ENCODE measurements at places on chromosomes 1 and 21. TPM values are rescaled to one million over a fixed set of nuclear protein-coding genes. Genes with fewer than 3 reads are reported as not detected.

XCL2 gene
- total RNA-seq: not detected

CFHR3 gene
- 0.93 TPM for total RNA-seq

GRCh38 chr1:39540504-39541031, 36.0 kb downstream of the PABPC4 start:
- DNase-seq: no peak

GRCh38 chr1:151611288-151611790, 511 bp upstream of the SNX27 start:
- DNase-seq: no peak

DNA sequence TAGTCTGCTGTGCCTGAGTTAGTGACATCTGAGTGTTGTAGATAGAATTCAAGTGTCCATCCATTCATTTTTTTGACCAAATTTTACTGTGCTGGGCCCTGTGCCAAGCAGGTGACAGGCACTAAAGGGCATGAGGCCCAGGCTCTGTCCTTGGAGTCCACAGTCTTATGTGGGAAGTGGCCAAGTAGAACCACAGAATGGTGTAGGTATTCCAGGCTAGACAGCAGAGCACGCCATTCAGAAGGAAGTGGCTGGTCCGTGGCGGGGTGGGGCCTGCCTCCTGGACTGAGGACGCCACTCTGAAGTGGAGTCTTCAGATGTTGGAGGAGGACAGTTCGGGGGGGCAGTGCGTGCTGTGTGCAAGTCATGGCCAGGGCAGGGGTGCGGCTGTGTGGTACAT, 68.9 kb upstream of the ACTL8 start:
- no peak for DNase-seq

DNA sequence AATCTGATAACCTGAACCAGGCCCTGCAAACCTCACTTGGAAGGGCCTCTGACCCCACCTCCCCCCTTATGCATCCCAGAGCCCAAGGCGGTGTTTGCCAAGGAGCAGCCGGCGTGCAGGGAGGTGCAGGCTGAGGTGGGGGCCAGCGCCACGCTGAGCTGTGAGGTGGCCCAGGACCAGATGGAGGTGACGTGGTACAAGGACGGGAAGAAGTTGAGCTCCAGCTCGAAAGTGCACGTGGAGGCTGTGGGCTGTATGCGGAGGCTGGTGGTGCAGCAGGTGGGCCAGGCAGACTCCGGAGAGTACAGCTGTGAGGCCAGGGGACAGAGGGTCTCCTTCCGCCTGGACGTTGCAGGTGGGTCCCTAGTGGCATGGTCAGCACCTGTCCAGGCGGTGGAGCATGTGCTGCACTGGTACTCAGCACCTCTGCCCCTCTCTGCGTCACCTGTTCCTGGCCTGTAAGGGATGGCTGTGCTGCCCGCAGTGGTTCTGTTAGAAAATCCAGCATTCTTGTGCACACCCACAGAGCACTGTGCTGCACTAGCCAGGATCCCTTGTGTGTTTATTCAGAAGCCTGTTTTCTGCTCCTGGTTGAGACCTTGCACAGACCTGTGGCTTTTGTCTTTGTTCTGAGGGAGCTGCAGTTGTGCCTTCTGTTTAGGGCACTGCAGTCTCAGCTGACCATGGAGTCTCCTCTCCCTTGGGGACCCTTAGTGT, 11.6 kb downstream of the OBSCN start:
- DNase-seq: no peak

GRCh38 chr1:97562081-97562480, 358.8 kb downstream of the DPYD start:
- no peak for DNase-seq

GRCh38 chr1:7948960-7949359, 8.3 kb upstream of the TNFRSF9 start:
- no peak for DNase-seq
